Dermis lymphatic vessel endothelial cell (primary cell): ENCODE measurements at places on chromosomes 4 and X. TPM values are rescaled to one million over a fixed set of nuclear protein-coding genes. Genes with fewer than 3 reads are reported as not detected.

CAPN6 gene
- total RNA-seq: not detected in 2 replicates

HPGDS gene
- total RNA-seq: not detected in 2 replicates

KLF8 gene
- total RNA-seq: 0.11 and 0.26 TPM in 2 replicates

KLKB1 gene
- 0.95 and 0.98 TPM in 2 replicates for total RNA-seq

PROM1 gene
- total RNA-seq: under 0.01 and 0.09 TPM in 2 replicates

SERTM2 gene
- total RNA-seq: not detected in 2 replicates

USP17L27 gene
- not detected in 2 replicates for total RNA-seq

DSPP gene
- not detected in 2 replicates for total RNA-seq

GYG2 gene
- total RNA-seq: 0.17 and 0.43 TPM in 2 replicates

MFAP3L gene
- 4.0 and 32.6 TPM in 2 replicates for total RNA-seq

NMU gene
- total RNA-seq: 0.17 TPM in 1 of 2 replicates, not detected in the other

NR0B1 gene
- not detected in 2 replicates for total RNA-seq

TKTL2 gene
- total RNA-seq: not detected in 2 replicates

IBSP gene
- total RNA-seq: not detected in 2 replicates

CSAG3 gene
- not detected in 2 replicates for total RNA-seq

AMOT gene
- 6.9 and 9.7 TPM in 2 replicates for total RNA-seq

WDR17 gene
- 0.09 TPM in 1 of 2 replicates, not detected in the other for total RNA-seq

RGN gene
- total RNA-seq: 0.33 and 0.34 TPM in 2 replicates

YIPF7 gene
- 0.09 TPM in 1 of 2 replicates, not detected in the other for total RNA-seq

OPRPN gene
- total RNA-seq: not detected in 2 replicates

SLC25A5 gene
- total RNA-seq: 179 and 211 TPM in 2 replicates

ASB5 gene
- total RNA-seq: under 0.01 TPM in 1 of 2 replicates, not detected in the other

PIR gene
- 71.6 and 76.5 TPM in 2 replicates for total RNA-seq

ANOS1 gene
- total RNA-seq: under 0.01 and 0.09 TPM in 2 replicates

TSC22D3 gene
- total RNA-seq: 21.5 and 23.0 TPM in 2 replicates

ZBTB49 gene
- total RNA-seq: 2.2 and 3.0 TPM in 2 replicates

ADH1B gene
- total RNA-seq: 0.09 TPM in 1 of 2 replicates, not detected in the other

NHSL2 gene
- total RNA-seq: 18.4 and 40.1 TPM in 2 replicates

FREM3 gene
- 0.09 and 0.54 TPM in 2 replicates for total RNA-seq

TLR10 gene
- total RNA-seq: not detected in 2 replicates

FAM50A gene
- 49.4 and 56.8 TPM in 2 replicates for total RNA-seq

NAP1L3 gene
- 0.76 and 2.1 TPM in 2 replicates for total RNA-seq

CPZ gene
- total RNA-seq: not detected in 2 replicates

DRD5 gene
- not detected in 2 replicates for total RNA-seq

PDGFRA gene
- 0.26 and 1.1 TPM in 2 replicates for total RNA-seq

XAGE2 gene
- not detected in 2 replicates for total RNA-seq

ANAPC4 gene
- 23.5 and 30.9 TPM in 2 replicates for total RNA-seq
